Stimulated activated CD8-positive, alpha-beta memory T cell treated with anti-CD3 and anti-CD28 coated beads, Interleukin-4, amount 100 ng/mL, for 4 hours (primary cell): ENCODE measurements at places on chromosomes 7 and 10.

DNA sequence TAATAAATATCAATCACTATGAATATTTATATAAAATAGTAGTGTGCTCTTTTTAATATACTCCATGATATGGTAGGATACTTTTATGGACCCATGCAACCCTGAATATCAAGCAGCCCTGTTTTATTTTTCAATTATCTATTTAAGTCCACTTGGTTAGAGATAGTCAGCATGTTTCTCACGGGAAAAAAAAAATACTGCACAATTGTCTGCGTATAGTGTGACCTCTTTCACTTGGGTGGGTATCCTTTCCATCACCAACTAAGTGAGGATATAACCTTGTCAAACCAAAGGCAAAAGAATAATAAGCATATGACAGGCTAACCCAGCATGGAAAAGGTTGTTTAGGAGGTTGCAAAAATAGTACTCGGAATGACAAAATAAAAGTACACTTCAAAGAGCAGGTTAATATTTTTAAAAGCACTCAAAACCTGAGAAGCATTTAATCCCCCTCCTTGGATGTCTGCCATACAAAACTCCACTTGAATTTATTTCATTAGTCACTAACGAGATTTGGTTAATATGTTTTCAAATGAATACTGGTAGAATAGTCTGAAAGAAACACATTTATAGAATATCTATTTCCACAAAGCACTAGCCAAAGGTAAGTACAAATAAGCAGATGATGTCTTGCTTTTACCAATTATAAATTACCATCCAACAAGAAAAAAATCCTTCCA, 76.5 kb downstream of the IMMP2L start:
- no peak for DNase-seq

GRCh38 chr7:19203686-19204085, 58.5 kb upstream of the FERD3L start:
- DNase-seq = no peak

DNA sequence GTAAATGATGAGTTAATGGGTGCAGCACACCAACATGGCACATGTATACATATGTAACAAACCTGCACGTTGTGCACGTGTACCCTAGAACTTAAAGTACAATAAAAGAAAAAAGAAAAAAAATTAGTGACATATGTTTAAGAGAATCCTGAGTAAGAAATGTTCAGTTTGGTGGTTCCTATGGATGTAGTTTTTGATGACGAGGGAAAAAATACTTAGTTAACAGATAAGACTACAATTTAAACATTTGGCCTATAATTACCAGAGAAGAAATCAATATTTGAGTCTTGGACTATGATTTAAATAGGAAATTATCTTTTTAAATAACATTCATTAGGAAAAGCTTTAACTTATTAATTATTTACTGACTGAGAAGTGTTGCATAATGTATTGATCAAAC, 39.2 kb upstream of the SLC26A3 start:
- DNase-seq = no peak

DNA sequence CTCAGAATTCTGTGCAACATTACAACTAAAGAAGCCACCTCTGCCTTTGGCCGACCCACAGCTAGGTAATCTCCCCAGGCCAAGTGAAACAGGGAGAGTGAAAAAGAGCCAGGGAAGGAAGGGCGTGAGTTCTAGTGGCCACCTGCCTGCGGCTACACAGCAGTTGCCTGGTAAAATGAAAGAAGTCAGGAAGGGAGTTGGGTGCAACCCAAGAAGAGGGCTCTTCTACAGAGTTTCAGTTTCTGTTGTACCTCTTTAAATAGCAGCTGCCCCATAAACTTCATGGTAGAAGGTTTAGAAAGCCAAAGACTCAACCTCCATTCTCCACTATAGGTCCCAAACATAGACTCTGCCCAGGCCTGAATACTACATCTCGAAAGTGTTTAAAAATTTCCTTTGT, 76.2 kb upstream of the TMEM168 start:
- no peak for DNase-seq

GRCh38 chr7:48506569-48506968, 335.3 kb downstream of the ABCA13 start:
- DNase-seq = no peak

DNA sequence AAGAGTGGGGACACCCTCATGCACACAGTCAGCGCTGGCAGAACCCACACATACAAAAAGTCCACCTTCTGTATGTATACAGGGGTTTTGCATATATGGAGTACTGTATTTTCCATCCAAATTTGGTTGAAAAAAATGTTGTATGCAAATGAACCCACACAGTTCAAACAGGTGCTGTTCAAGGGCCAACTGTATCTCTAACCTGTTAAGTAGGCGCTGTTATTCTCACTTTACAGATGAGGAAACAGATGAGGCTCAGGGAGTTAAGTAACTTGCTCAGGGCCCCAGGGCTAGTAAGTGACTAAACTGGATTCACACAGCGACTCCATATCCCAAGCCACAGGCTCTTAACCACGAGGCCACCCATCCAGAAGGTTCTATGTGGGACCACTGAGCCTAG, 69.9 kb downstream of the C10orf105 start:
- DNase-seq = no peak

- no peak for DNase-seq
Observed at GRCh38 chr7:115911465-115911864, 119.1 kb downstream of the TFEC start.

GRCh38 chr10:13614530-13615332, 28.0 kb downstream of the PRPF18 start:
- DNase-seq = no peak

DNA sequence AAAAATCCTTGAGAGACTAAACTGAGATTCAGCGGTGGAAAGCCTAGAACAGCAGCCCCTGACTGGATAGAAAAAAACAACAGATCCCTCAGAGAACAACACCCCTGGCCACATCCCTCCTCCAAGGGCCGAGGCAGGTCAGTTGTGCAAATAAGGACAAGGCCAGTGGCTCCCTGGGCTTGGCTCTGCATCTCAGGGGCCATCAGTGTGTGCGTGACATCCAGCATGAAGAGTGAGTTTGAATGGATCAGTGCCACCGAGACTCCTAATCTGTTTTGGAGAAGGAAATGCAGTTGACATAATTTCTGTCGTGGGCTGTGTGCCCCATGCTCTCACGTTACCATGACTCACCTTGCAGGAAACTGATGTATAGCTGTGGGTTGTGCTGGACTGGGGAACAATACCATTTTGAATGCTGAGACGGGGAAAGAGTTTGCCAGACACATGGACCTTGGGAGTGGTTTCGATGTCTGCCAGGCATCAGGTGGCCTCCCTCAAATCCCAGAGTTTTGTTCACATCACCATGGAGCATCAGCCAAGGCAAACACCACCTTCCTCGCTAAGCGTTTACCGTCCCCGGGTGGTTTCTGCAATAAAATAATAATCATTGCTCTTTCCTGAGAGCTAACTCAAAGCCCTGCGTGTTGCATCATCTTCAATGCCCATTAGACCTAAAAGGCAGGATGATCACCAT, 153.2 kb upstream of the FZD8 start:
- no peak for DNase-seq

- no peak for DNase-seq
Observed at GRCh38 chr7:117132321-117133120, 179.2 kb downstream of the ST7 start.

DNA sequence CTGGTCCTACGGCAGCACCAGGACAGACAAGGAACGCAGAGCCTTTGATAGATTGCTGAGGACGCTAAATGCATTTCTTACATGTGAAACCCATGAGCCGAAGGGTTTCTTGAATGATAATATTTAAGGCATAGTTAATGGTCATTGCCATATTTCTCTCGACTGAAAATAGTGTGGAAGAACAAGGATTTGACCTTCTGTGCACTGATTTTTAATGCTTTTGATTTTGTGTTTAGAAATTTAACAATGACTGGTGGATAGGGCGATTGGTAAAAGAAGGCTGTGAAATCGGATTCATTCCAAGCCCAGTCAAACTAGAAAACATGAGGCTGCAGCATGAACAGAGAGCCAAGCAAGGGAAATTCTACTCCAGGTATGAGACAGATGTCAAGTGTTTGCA, 150.8 kb downstream of the NSUN6 start:
- DNase-seq = no peak

GRCh38 chr7:4739528-4739992, 35.9 kb upstream of the AP5Z1 start:
- no peak for DNase-seq

DNA sequence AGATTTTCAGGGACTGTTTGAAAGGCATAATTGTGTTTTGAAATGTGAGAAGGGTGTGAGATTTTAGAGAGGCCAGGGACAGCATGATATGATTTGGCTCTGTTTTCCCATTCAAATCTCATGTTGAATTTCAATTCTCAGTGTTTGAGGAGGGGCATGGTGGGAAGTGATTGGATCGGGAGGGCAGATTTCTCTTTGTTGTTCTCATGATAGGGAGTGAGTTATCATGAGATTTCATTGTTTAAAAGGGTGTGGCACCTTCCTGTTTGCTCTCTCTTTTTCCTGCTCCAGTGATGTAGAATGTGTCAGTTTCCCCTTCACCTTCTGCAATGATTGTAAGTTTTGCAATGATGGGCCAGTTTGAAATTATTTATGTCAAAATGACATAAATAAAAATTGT, 113.0 kb upstream of the PCDH15 start:
- no peak for DNase-seq

DNA sequence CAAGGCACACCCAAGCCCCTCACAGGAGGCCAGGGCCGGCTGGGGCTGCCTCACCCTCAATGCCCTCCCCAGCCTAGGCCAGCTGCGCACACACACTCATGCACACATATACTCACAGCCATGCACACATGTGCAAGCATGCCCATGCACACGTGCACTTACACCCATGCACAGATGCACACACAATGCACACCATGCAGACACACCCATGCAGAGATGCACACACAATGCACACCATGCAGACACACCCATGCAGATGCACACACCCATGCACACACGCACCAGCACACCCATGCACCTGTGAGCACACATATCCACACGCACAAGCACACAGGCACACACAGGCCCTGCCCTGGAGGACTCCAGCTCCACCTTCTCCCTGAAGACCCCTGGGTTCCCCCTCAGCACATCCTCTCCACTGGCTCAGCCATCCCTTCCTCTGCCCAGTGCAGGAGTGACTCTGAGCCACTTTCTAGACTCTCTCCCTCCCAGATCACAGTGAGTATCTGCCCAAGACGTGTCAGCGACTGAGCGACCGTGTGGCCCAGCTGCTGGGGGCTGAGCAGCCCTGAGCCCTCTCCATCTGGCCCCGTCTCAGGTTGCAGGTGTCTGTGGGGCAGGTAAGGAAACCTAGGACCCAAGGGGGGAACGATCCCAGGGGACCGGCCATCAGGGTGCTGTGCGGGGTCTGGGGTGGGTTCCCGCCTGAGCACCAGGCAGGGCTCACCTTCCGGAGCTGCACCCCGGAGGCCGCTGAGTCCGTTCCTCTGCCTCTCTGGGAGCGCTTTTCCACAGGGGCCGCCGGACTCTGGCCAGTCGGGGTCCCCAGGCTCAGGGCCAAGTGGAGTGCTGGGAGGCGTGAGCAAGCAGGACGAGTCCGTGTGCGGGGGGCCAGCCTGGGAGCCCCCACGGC, 25.8 kb downstream of the AP5Z1 start:
- DNase-seq = no peak

DNA sequence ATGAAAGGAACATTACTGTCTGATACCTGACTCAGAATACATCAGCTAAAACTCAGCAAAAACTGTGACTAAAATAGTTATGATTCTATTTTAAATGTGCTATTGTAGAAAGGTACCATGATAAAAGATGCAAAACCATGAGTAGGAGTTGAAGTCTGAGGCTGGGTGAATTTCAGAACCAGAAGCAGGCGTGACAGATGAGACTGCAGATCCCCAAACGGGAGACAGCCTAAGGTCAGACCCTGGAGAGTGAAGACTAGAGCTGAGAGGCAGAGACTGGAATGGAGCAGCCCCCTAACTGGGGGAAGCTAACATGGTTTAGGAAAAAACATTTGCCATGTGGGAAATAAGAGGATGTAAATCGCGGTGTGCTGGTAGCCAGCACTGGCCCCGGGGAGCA, 275.8 kb downstream of the POM121L12 start:
- no peak for DNase-seq

DNA sequence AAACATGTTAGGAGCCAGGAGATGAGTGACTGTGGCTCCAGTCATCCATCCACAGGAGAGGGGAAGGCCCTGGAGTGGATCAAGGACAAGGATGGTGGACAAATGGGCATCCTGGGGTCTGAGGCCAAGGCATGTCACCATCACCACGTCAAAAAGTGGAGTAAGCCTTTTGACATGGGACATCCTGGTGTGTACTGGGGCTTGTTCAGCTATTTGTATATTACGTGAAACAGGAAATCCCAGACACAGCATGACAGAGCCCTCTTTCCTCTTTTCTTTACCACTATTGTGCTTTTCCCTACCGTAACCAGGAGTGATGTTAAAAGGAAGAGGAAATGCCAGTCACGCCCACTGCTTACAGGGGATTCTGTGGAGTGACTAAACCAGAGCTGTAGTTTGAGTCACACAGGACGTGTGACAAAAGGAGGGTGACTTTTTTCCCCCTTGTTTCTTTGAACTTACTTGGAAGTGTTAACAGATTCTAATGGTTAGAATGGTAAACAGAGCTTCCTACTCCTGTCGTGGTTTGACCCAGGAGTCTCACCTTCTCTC, 15.4 kb downstream of the ACSL5 start:
- no peak for DNase-seq

- DNase-seq = no peak
Observed at GRCh38 chr10:6283655-6284054, 80.9 kb downstream of the PFKFB3 start.

- no peak for DNase-seq
Observed at GRCh38 chr7:69735582-69735981, 137.3 kb downstream of the AUTS2 start.

GRCh38 chr7:143303733-143304132, 12.2 kb upstream of the CLCN1 start:
- no peak for DNase-seq

- DNase-seq = no peak
Observed at GRCh38 chr7:137298464-137298794, 45.1 kb downstream of the PTN start.

- no peak for DNase-seq
Observed at GRCh38 chr7:1297017-1297960, 64.6 kb downstream of the UNCX start.

- DNase-seq = no peak
Observed at GRCh38 chr7:50640779-50641178, 75.6 kb upstream of the DDC start.

GRCh38 chr7:99004781-99005500, 126.6 kb downstream of the TRRAP start:
- no peak for DNase-seq

GRCh38 chr10:18113881-18114280, 26.3 kb upstream of the CACNB2 start:
- no peak for DNase-seq

GRCh38 chr10:124560377-124561105, 98.9 kb downstream of the LHPP start:
- no peak for DNase-seq

DNA sequence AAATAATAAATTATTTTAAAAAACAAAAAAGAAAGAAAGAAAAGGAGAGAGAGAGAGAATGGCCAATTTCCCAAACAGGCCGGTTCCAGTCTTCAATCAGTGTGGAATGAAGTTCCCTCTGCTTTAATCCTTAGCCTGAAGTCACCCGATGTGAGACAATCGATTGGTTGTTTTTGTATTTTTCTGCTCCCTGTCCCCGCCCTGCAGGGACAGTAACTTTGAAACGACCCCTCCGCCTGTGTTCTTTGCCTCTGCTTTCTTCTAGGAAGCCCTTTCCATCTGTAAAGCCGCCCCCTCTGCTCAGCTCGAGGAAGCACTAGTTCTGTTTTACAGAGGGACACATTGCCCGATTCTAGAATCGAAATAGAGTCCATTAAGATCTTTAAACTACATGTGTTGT, 33.4 kb downstream of the FOXL3 start:
- no peak for DNase-seq
